Activated CD4-positive, alpha-beta T cell treated with anti-CD3 and anti-CD28 coated beads, Interleukin-2, amount 10 ng/mL, durations not matched to agents 7 days and 5 days (primary cell): ENCODE measurements at places on chromosomes 6 and 20. TPM values are rescaled to one million over a fixed set of nuclear protein-coding genes. Genes with fewer than 3 reads are reported as not detected.

The ADGRB3 gene
- total RNA-seq, result not detected

The FKBP1C gene
- total RNA-seq, result 0.67 TPM

The ULBP1 gene
- 0.67 TPM for total RNA-seq

The EGFL8 gene
- 6.0 TPM for total RNA-seq

The TPX2 gene
- total RNA-seq, result 164 TPM

The DEFB132 gene
- total RNA-seq, result not detected

The TMEM217 gene
- total RNA-seq, result 0.92 TPM

The TBXT gene
- total RNA-seq, result not detected

The TRAPPC3L gene
- total RNA-seq, result not detected

The BMP2 gene
- not detected for total RNA-seq

The LINC00237 gene
- total RNA-seq, result not detected

The SLC22A3 gene
- total RNA-seq, result not detected

The IRF4 gene
- 111 TPM for total RNA-seq

The SAMD10 gene
- total RNA-seq, result 17.2 TPM

The MCCD1 gene
- total RNA-seq, result not detected

The HLA-DQA2 gene
- 0.62 TPM for total RNA-seq

The GSTA2 gene
- not detected for total RNA-seq

The TRIM31 gene
- not detected for total RNA-seq

The KCNS1 gene
- total RNA-seq, result not detected

The HLA-DRB5 gene
- 27.9 TPM for total RNA-seq

The GJA10 gene
- total RNA-seq, result not detected

The HCK gene
- total RNA-seq, result not detected

The HSPA12B gene
- total RNA-seq, result not detected

The C20orf173 gene
- total RNA-seq, result not detected

The HNF4A gene
- total RNA-seq, result not detected

The TMEM200A gene
- total RNA-seq, result 2.6 TPM

The ATP6V1G2 gene
- 3.7 TPM for total RNA-seq

The EPB41L1 gene
- total RNA-seq, result 0.22 TPM

The CFB gene
- total RNA-seq, result not detected

The FAM209A gene
- total RNA-seq, result 3.2 TPM

The MUCL3 gene
- total RNA-seq, result not detected

The TMEM244 gene
- not detected for total RNA-seq

The SNRNP48 gene
- total RNA-seq, result 13.5 TPM

The ZNF165 gene
- total RNA-seq, result 0.54 TPM

The LIME1 gene
- total RNA-seq, result 253 TPM

The MACROD2 gene
- not detected for total RNA-seq

The DDX43 gene
- 1.7 TPM for total RNA-seq

The LPA gene
- not detected for total RNA-seq

The ZC2HC1B gene
- total RNA-seq, result not detected

The JAG1 gene
- not detected for total RNA-seq

The PRR18 gene
- total RNA-seq, result not detected

The STX11 gene
- total RNA-seq, result 14.5 TPM

The PHACTR1 gene
- total RNA-seq, result 0.19 TPM

The BPI gene
- not detected for total RNA-seq

The SLC44A4 gene
- total RNA-seq, result 0.15 TPM

The SLC22A16 gene
- not detected for total RNA-seq

The ARG1 gene
- total RNA-seq, result not detected

The HTR1E gene
- total RNA-seq, result not detected

The PDYN gene
- not detected for total RNA-seq

The PLCB4 gene
- not detected for total RNA-seq

The CD24 gene
- total RNA-seq, result 0.31 TPM

The CLPSL1 gene
- not detected for total RNA-seq

The DUSP15 gene
- not detected for total RNA-seq
